ENCODE measurements at places on chromosomes 6 and 20. TPM values are rescaled to one million over a fixed set of nuclear protein-coding genes. Genes with fewer than 3 reads are reported as not detected.
A peak's percentile ranks its signal among the peaks of the same experiment; 100 is the strongest.

- H3K27ac ChIP-seq: no peak overlapping the region
- H3K4me1 ChIP-seq: no peaks in the 10 kb centered on the region
- H3K27me3 ChIP-seq: no peaks in the 10 kb centered on the region
- no peak for DNase-seq
- no peak overlapping the region for H3K4me3 ChIP-seq
Observed at GRCh38 chr6:170385506-170385905, 78.9 kb downstream of the FAM120B start.

GRCh38 chr20:44166008-44166407 is 21.0 kb downstream of the JPH2 start:
- H3K4me3 ChIP-seq: no peak overlapping the region
- H3K4me1 ChIP-seq: no peaks in the 10 kb centered on the region
- peaks cover 42% of the 10 kb centered on the region for H3K27me3 ChIP-seq

DNA sequence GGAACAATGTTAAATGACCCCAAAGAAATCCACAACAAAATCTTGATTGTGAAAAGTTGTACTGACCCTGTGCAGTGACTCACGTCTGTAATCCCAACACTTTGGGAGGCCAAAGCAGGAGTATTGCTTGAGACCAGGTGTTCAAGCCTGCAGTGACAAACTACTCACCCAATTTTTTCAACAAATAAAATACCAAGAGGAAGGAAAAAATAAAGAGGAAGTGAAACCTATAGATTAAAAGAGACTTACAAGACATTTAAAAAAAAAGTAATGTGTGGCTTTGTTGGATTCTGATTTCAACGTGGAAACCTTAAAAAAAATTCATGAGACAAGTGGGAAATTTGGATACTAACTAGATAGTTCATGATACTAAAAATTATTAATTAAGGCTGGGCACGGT is 31.9 kb downstream of the GINS1 start:
- no peaks in the 10 kb centered on the region for H3K27me3 ChIP-seq
- H3K27ac ChIP-seq: no peak overlapping the region
- no peak for DNase-seq
- H3K4me3 ChIP-seq: no peak overlapping the region
- H3K4me1 ChIP-seq: peaks cover 6% of the 10 kb centered on the region
- H3K36me3 ChIP-seq: peaks cover 43% of the 10 kb centered on the region

GRCh38 chr6:68134796-68135195 is 500.3 kb upstream of the ADGRB3 start:
- no peaks in the 10 kb centered on the region for H3K4me1 ChIP-seq
- H3K4me3 ChIP-seq: no peak overlapping the region
- no peak overlapping the region for H3K27ac ChIP-seq

GRCh38 chr6:104623052-104623690 is 236.5 kb downstream of the HACE1 start:
- H3K27ac ChIP-seq: no peak overlapping the region
- peak; percentile 23 for DNase-seq
- no peak overlapping the region for H3K4me3 ChIP-seq
- H3K4me1 ChIP-seq: peaks cover 6% of the 10 kb centered on the region
- no peaks in the 10 kb centered on the region for H3K36me3 ChIP-seq

GRCh38 chr20:40711079-40711478 is 22.0 kb upstream of the MAFB start:
- no peak for DNase-seq
- peaks cover 13% of the 10 kb centered on the region for H3K27me3 ChIP-seq
- H3K27ac ChIP-seq: no peak overlapping the region
- no peaks in the 10 kb centered on the region for H3K4me1 ChIP-seq

DNA sequence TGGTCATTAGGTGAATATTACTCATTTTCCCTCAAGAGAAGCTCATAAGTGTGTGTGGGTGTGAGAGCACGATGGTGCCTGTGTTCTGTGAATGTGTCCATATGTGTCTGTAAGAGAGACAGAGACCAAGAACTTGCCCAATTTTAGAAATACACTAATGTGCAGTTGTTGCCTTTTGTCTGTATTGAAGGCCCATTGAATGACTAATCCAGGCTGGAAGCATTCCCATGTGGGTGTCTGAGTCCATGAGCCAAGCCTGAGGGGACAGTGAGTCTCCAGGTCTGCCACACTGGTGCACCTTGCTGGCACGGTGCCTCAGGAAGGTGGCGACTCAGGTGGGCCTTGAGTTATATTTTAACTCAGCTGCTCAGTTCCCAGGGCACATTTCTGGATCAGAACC is 25.5 kb upstream of the ASXL1 start:
- no peak for DNase-seq
- peaks cover 25% of the 10 kb centered on the region for H3K36me3 ChIP-seq
- H3K27ac ChIP-seq: no peak overlapping the region
- no peaks in the 10 kb centered on the region for H3K27me3 ChIP-seq
- peaks cover 33% of the 10 kb centered on the region for H3K4me1 ChIP-seq

The KIF25 gene
- not detected for total RNA-seq

The GTSF1L gene
- total RNA-seq: not detected

The NRN1 gene
- 13.3 TPM for total RNA-seq

The HMGCLL1 gene
- total RNA-seq: not detected
